ENCODE measurements at places on chromosomes 5 and 9. TPM values are rescaled to one million over a fixed set of nuclear protein-coding genes. Genes with fewer than 3 reads are reported as not detected.

The FOXD4L6 gene
- total RNA-seq, result not detected

The C9orf57 gene
- not detected for total RNA-seq

The TENT4A gene
- total RNA-seq, result 4.2 TPM

The PRDM9 gene
- total RNA-seq, result not detected

GRCh38 chr5:8682381-8682780 is 813.4 kb downstream of the MTRR start:
- no peak for DNase-seq

DNA sequence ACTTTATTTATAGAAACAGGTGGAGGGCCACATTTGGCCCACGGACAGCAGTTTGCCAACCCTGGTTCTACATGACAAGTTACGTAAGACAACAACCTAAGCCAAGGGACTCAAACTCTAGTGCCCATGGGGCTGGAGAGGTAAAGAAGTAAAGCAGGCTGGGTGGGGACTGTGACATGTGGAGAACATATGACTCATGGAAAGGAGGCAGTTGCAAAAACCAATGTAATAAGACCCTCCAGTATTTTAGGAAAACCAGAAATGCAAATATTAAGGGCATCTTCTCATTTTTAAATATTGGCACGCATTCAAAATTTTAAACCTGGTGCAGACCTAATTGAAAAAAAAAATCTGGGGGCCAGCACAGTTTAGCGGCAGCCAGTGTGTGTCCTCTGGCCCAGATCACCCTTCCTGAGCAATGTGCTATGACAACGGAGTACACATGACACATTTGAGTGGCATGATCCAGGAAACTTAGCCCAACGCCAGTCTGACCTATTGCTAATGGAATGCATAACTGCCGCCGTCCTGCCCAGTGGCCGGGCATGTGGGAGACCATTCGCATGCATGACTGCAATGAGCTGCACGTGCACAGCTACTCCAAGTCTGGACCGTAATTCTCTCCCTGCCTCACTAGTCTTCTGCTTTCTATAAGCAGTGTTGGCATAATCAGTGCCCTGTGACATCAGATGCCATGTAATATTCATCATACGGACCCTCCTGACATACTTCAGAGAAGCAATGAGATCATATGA is 97.2 kb downstream of the SH3TC2 start:
- DNase-seq, result peak; percentile 99

GRCh38 chr5:149559706-149560105 is 8.5 kb upstream of the CSNK1A1 start:
- DNase-seq, result no peak

DNA sequence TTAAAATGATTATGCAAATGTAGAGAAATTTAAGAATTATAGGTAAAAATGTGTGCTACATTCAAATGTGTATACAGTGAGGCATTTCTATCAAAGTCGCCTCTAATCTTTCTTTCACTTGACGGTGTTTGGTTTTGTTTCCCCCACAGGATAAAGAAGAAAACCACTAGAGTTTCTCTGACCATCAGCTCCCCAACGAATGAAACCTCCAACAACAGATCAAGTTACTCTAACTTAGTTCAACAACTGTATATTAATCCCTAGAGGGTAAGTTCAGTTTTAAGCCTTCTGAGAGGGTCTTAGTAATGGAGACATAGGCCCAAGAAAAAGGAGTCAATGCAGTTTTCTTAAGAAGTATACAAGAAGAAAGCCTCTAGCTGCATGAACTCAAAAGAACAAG is 11.5 kb upstream of the MYOT start:
- DNase-seq, result no peak

- DNase-seq, result no peak
Measured at GRCh38 chr5:82986404-82986803, 90.8 kb downstream of the TMEM167A start.

- DNase-seq, result no peak
Measured at GRCh38 chr5:21783074-21783679, 1070.0 kb downstream of the CDH12 start.

- DNase-seq, result no peak
Measured at GRCh38 chr5:60355181-60355580, 344.8 kb downstream of the DEPDC1B start.

DNA sequence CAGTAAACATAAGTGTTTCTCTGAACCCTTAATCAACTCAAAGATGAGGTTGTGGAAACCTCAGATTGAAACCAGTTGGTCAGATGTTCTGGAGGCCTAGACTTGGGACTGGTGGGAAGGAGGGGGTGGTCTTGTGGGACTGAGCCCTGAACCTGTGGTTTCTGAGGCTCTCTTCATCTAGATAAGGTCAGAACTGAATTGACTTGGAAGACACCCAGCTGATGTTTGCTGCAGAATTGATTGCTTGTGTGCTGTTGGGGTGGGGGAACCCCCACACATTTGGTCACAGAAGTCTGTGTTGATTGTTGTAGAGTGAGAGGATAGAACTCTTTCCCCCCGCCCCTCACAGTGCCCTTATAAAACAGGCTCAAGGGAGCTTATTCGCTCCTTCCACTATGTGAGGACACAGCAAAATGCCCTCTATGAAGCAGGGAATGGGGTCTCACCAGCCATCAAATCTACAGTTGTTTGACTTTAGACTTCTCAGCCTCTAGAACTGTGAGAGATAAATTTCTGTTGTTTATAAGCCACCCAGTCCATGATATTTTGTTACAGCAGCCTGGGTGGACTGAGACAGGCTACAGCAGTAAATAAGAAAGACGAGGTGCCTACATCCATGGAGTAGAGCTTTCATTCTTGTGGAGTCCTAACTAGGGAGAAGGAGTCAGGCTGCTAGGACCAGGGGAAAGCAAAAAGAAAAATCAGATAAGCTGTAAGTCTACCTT is 25.7 kb upstream of the UGCG start:
- no peak for DNase-seq

DNA sequence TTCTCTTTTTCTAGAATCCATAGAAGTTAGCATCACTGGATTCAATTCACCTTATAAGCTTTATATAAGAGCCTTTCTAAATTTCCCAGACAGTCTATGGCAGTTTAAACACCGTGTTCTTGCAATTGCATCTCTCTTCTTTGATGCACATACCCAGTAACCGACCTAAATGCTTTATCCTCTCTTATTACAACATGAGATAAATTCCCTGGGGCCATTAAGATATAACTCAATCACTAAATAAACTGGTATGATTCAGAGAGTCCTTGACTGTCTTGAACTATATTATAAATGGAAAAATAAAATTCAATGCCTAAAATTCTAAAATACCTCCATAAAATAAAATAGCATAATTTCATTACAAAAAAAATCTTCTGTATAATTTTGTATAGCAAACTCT is 98.1 kb downstream of the DIRAS2 start:
- no peak for DNase-seq

DNA sequence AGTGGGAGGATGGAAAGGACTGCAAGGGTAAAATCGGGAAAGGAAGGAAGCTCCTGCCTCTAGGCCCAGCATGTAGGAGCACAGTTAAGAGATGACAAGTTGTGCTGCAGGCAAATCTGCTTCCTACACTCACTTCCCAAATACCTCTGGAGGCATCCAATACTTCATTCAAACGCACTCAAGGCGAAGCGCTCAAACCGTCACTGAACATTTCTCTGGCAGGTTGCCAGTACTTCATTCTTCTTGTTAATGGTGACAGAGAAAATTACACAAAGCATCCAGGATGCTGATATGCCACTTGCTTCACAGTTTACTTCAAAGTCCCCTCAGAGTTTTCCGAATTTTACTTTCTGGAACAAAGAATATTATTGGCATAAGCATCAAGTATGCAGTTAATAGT is 59.8 kb downstream of the NREP start:
- DNase-seq, result no peak
